ENCODE measurements at places on chromosomes 1 and 21.

- DNase-seq, result no peak
Measured at GRCh38 chr1:233672732-233673131, 58.8 kb downstream of the KCNK1 start.

DNA sequence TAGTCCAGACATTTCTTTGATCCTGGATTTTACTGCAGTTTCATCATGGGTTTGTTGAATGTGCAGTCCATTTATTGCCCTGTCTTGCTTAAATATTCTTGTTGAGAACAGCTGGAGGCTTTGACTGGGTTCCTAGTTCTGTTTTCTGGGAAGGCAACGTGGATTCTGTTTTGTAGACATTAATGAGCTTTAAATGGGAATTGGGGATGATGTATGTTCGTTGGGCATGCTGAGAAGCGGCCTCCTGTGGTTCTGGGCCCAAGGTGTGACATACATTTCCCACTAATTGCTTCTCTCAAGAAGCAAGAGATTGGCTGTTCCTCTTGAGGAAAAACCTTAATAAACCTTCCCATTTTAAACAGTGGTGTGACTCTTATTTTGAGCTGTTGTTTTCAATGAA, 22.9 kb downstream of the INKA2 start:
- DNase-seq, result no peak

- no peak for DNase-seq
Measured at GRCh38 chr1:148315071-148315811, 163.2 kb upstream of the NBPF11 start.

GRCh38 chr1:5885471-5886139, 106.6 kb downstream of the NPHP4 start:
- DNase-seq, result no peak

DNA sequence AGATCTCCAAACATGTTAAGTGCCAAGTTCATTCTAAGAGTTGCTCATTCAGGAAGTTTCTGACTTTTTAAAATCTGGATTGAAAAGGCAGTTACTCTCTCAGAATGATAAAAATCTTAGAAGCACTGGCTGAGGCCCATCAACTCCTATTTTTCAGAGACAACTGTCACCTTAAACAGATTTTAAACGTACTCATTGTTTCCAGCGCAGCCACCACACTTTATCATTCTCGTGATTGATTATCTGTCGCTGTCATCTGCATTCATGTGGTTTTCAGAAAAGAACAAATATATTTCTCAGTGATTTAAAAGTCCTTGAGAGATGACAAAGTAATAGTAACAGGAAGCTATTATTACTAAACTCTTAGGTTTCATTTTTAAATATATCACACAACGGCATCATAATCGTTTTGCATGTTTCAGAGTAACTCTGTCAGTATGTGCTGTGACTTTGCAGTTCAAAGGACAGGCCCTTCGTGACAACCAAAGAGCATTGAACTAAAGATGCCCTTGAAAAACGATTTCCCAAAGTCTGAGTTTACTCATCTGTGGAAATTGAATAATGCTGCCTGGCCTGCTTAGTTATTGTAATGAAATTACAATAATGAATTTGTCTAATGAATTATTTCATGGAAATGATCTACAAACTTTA, 14.9 kb upstream of the KCNK1 start:
- no peak for DNase-seq

- no peak for DNase-seq
Measured at GRCh38 chr1:21916447-21917238, 20.5 kb downstream of the HSPG2 start.

Data from C1 segment of cervical spinal cord (tissue), 14 donors.